ENCODE measurements at places on chromosomes 4 and X.

GRCh38 chr4:73080789-73081188 lies 11.3 kb upstream of the COX18 start:
- DNase-seq: no peak

- DNase-seq: peak; percentile 33
These were observed 74.8 kb downstream of the WWC2 start for GRCh38 chr4:183173580-183174526.

GRCh38 chr4:6342530-6343293 lies 73.1 kb downstream of the WFS1 start:
- peak; percentile 98 for DNase-seq

- DNase-seq: no peak
These were observed 114.2 kb upstream of the MAP3K15 start for GRCh38 chrX:19629541-19629940.

DNA sequence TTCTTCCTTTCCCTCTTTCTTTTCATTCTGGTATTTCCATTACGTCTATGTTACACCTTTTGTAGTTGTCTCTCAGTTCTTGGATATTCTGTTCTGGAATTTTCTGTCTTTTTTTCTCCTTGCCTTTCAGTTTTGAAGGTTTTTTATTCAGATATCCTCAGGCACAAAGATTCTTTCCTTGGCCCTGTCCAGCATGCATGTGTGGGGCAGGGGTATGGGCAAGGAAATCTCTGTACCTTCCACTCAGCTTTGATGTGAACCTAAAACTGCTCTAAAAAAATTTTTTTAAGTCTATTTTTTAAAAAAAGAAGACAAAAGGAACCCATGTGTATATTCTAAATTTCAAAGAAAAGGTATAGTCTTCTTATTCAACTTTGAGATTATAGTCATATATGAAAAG lies 180.5 kb downstream of the SOWAHB start:
- no peak for DNase-seq

- DNase-seq: no peak
These were observed 71.9 kb upstream of the STX18 start for GRCh38 chr4:4613641-4614286.

DNA sequence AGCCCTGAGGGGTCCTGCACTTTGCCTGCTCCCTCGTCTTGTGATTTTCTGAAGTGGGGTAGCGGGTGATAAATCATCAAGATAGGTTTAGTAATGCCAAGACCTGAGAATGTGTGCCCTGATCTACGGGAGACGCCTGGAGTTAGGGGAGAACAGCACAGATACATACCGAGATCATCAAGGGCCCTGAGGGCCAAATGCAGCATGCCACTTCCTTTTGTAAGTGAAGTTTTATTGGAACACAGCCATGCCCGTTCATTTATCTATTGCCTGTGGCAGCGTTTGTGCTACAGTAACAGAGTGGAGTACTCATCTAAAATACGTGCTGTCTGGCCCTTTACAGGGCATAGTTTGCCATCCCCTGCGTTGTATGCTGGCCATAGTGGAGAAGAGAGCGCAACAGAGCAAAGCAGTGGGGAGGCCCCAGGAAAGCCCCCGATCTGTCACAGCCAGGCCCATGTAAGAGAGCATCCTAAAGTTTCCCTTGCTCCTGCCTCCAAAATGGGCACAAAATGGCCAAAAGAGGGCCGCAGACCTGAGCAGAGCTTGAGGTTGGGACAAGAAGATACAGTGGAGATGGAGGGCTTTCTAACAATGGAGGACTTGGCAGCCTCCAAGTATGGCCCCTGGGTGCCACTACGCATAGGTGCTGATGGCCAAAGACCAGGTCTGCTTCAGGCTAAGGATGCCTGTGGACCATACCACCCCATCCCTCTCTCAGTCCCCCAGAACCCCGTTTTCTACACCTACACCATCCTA lies 167.0 kb downstream of the SMIM20 start:
- no peak for DNase-seq

GRCh38 chrX:281166-281999 lies at the start of gene PLCXD1:
TSS of gene PLCXD1 (plus strand) at chrX:281381. CDS start at chrX:284188, 2,807 bp downstream.
- no peak for DNase-seq

- DNase-seq: no peak
These were observed 239.6 kb upstream of the VCX start for GRCh38 chrX:7603387-7603786.

DNA sequence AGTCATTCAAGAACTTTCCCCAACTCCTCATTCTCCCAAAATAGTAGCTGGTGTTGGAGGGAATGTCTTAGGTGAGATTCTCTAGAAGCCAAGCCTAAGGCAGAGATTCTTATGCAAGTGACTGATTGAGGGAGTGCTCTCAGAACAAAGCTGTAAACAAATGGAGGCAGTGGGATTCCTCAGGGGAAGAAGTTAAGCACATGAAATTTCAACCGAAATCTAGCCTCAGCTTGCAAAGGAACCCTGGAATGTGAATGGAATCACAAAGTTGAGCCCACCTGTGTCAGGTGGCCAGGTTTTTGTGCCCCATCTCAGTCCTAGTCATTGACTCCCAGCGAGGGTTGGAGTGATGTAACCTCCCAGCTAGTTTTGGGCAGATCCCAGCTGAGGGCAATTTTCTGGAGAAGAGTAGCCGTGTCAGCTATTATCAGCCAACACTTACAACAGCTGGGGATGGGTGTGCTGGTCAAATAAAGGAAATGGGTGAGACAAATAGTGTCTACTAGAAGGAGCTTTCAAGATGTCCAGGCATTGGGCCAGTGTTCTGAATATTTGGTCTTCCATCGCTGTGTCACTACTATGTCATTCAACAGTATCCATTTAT lies 29.7 kb upstream of the FGF2 start:
- no peak for DNase-seq

GRCh38 chr4:145822181-145822580 lies 116.4 kb downstream of the ZNF827 start:
- no peak for DNase-seq

GRCh38 chrX:50707405-50707804 lies 106.6 kb downstream of the SHROOM4 start:
- no peak for DNase-seq

DNA sequence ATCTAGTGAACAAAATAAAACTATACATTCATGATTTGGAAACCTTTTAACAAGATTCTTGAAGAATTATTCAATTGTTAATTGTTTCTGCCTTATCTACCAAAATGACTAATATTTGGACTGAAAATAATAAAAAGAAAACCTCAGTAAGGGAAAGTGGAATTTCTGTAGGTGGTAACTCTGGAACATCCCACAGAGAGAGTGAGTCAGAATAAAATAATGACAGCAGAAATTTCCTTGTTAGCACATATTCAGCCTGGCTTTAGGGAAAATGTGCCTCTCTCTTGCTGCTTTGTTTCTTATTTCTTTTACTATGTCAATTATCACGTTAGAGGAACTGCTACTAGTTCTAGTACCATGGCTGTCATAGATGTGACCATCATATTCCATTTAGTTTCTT lies 421.5 kb upstream of the GNPDA2 start:
- DNase-seq: no peak

GRCh38 chr4:135966936-135967335 lies 1565.4 kb downstream of the PCDH18 start:
- no peak for DNase-seq

- no peak for DNase-seq
These were observed 50.9 kb upstream of the ADRA2C start for GRCh38 chr4:3715061-3715854.

GRCh38 chr4:186758929-186759682 lies 35.5 kb upstream of the FAT1 start:
- DNase-seq: no peak

- no peak for DNase-seq
These were observed 386.0 kb downstream of the TLL1 start for GRCh38 chr4:166259081-166259480.

GRCh38 chr4:113908829-113909228 lies 70.6 kb downstream of the ARSJ start:
- no peak for DNase-seq

GRCh38 chrX:1529328-1529727 lies 7.7 kb downstream of the P2RY8 start:
- DNase-seq: no peak

DNA sequence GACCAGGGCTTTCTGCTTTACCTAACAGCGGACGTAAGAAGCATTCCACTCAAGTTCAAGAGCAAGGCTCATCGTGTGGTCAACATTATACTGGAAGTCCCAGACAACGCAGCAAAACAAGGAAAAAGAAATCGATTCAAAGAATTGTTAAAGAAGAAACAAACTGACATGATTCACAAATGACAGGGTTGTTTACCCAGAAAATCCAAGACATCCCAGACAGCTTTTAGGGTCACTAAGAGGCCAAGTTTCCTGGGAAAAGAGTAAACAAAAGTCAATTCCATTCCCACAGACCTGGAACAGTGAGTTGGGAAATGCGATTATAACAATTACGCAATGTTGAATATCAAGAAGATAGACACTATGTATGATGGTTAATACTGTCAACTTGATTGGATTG lies 21.5 kb upstream of the HTRA3 start:
- DNase-seq: no peak

DNA sequence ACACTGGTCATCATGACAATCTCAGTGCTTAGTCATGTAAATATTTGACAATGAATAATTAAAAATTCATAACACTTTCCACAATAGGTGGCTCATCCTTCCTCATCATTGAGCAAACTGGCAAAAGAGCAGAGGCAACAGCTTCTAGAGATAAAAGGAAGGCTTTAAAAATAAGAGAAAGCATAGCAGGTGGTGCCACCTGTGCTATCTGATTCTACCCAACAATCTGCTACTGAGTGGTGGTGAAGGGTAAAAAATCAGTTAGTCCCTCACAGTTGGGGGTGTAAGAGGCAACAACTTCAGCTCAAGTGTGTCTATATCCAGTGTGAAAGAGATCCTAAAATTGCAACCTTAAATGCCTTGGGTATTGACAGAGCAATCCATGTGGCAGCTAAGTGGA lies 280.1 kb upstream of the PPARGC1A start:
- peak; percentile 20 for DNase-seq

GRCh38 chr4:144709159-144709558 lies 63.2 kb downstream of the HHIP start:
- DNase-seq: no peak

GRCh38 chr4:156778606-156779005 lies 193.0 kb downstream of the PDGFC start:
- DNase-seq: no peak

GRCh38 chr4:21952549-21952948 lies 4.0 kb upstream of the KCNIP4 start:
- no peak for DNase-seq

DNA sequence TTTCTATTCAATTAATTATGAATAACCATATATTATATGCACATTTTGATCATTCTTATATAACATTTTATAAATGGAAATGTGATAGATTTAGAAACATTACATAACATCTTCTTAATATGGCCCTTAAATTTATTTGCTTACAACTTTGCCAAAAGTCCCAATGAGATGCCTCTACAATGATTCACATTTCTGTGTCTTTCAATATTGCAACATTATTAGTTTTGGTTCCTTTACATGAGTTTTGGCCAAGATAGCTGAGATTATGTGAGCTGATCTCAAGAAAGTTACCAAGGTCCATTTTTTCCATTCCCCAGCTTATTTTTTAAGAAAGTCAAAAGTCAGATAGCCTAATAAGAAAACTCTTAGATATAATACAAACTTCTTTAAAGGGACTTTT lies 361.2 kb downstream of the PCDH7 start:
- DNase-seq: no peak

- no peak for DNase-seq
These were observed 239.7 kb downstream of the QDPR start for GRCh38 chr4:17272154-17272553.

DNA sequence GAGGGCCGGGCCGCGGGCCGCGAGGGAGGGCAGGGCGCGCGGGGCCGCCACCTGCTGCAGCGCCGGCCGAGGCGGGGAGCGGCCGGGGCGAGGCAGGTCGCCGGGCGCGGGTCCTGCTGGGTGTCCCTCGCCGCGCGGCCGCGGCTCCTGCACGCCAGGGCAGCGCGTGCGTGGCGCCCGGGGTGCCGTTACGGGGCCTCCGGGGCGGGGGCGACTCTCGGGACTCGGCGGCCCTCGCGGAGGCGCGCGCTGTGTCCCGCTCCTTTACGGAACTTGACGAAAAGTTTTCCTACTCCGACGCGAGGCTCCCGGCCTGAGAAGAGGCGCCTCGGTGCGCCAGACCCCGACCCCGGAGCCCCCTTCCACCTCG lies 329 bp downstream of the TBC1D14 start:
- DNase-seq: no peak

GRCh38 chr4:165720411-165721082 lies 152.5 kb upstream of the TLL1 start:
- no peak for DNase-seq

- no peak for DNase-seq
These were observed 58.9 kb upstream of the NFKB1 start for GRCh38 chr4:102441978-102442911.

GRCh38 chr4:122015203-122015602 lies 63.3 kb upstream of the TRPC3 start:
- no peak for DNase-seq

DNA sequence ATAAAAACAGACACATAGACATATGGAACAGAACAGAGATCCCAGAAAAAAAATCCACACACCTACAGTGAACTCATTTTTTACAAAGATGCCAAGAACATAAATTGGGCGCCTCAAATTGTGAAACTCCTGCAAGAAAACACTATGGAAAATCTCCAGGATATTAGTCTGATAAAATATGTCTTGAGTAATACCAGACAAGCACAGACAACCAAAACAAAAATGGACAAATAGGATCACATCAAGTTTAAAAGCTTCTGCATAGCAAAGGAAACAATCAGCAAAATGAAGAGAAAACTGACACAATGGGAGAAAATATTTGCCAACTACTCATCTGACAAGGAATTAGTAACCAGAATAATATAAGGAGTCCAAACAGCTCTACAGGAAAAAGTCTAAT lies 337.3 kb upstream of the DIPK2B start:
- DNase-seq: no peak

DNA sequence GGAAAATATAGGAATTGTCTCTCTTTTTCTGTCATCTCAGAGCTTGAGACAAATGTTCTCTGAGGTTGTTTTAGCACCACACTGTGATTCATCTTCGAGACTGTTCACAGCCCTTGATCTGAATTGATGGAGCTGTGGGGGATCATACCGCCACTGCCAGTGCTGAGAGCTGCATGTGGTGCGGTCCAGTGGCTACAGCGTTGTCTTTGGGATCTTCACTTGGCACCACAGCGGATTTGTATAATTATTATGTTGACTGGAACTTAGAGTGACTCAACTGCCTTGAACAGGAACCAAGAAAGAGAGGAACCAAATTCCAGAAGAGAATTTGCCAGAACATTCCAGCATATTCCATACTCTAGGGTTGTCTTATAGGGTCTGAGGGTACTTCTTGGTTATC lies 29.1 kb downstream of the TBL1X start:
- DNase-seq: no peak

GRCh38 chrX:16897445-16897844 lies 27.3 kb upstream of the RBBP7 start:
- DNase-seq: no peak

- no peak for DNase-seq
These were observed 135.0 kb upstream of the SCML1 start for GRCh38 chrX:17602245-17602644.
